Stimulated activated CD4-positive, alpha-beta T cell treated with anti-CD3 and anti-CD28 coated beads, Interleukin-2, amount 100 ng/mL, for 24 hours (primary cell): ENCODE measurements at places on chromosomes 3 and 15.

GRCh38 chr3:169699536-169700050 is 36.1 kb upstream of the MECOM start:
- DNase-seq, result no peak

- DNase-seq, result no peak
Measured at GRCh38 chr15:86316726-86317383, 237.2 kb downstream of the AGBL1 start.

- no peak for DNase-seq
Measured at GRCh38 chr15:99717161-99718009, 15.9 kb downstream of the LYSMD4 start.

GRCh38 chr15:81002009-81002330 is 1.2 kb downstream of the TLNRD1 start:
- no peak for DNase-seq

- no peak for DNase-seq
Measured at GRCh38 chr15:77717333-77717990, 84.8 kb upstream of the LINGO1 start.

DNA sequence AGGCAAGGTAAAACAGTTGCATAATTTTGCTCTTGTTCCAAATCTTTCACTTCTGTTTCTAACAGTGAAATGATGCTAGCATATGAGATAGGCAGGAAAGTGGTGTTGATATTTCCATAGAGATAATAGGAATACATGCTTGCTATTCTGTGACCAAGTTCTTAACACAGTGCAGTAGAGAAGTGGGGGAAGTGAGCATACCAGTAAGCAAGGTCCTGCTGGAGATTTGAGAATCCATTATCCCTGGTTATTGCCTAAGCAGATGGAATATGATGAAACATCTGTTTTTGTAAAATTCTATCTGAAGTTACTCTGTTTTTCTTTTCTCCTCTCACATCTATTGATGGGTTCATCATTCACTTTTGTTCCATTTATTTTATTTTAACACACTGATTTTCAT is 28.7 kb downstream of the USP8 start:
- DNase-seq, result no peak

GRCh38 chr15:100686725-100687473 is 84.5 kb downstream of the ASB7 start:
- DNase-seq, result no peak

GRCh38 chr3:152362086-152362485 is 93.4 kb downstream of the MBNL1 start:
- no peak for DNase-seq

DNA sequence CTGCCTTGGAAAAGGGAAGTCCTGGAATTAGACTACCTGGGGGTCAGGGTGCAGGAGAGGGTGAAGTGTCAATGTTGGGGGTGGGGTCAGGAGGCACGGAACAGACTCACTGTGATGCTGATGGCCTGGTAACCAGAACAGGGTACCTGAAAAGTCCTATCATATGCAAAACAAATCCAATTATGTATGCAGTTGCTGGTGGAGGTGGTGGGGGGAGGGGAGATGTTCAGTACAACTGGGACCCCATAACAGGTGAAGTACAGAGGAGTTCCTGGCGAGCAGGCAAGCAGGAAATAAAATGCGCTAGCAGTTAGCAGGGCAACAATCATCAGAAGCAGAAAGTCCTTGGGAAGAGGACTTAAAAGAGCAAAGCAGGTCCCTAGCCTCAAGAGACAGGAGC is 4.2 kb upstream of the KATNBL1 start:
- no peak for DNase-seq

- DNase-seq, result no peak
Measured at GRCh38 chr15:49876401-49877038, 242.5 kb downstream of the ATP8B4 start.

DNA sequence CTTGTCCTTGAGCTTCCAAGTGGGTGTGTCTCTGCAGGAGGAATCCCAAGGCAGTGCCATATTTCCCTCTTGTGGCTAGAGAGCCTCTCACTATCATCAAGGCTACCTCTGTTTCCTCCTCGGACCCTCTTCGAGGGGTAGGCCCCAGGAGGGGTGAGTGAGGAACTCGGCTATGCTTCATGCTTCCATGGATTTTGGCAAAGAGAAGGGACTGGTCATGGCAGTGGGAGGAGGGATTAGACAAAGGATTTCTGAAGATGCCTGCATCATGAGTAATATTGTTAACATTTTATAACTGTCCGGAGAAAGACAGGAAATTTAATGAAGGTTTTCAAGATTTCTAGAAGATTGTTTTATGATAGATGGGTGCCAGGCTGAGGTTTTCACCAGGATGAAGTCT is 241.5 kb downstream of the CLSTN2 start:
- no peak for DNase-seq

- DNase-seq, result no peak
Measured at GRCh38 chr3:138135146-138135832, 3.1 kb upstream of the A4GNT start.

DNA sequence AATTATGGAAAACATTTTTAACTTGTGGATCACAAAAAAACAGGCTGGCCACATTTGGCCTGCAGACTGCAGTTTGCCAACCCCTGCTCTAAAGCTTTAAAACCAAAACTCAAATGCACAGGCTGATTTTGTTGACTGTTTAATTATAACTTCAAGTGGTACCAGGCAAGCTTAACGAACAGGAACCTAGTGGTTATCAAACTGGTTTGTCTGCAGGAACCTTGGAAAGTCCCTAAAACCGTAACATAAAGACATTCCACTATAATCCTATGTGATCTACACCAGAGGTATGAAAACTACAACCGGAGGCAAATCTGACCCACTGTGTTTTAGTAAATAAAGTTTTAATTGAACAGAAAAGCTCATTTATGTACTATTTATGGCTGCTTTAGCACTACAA is 52.4 kb downstream of the TBL1XR1 start:
- no peak for DNase-seq

GRCh38 chr3:32292085-32292796 is 53.8 kb downstream of the CMTM8 start:
- no peak for DNase-seq

DNA sequence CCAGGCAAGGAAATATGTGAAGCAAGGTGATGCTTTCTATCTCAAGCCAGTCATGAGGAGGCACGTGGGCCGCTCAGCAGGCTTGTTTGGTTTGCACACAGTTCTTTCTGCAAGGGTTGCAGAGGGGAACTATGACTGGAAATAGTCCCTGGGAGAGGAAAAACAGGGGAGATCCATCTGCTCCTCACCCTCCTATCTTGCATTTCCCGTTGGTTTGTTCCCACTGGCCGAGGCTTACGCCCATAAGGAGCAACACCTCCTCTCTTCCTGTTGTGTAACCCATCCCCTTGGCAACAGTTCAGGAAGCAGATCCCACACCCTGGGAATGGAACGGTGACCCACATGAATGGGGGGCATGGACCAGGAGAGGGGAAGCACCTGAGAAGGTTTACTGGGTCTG is 72.1 kb upstream of the MAGI1 start:
- no peak for DNase-seq

DNA sequence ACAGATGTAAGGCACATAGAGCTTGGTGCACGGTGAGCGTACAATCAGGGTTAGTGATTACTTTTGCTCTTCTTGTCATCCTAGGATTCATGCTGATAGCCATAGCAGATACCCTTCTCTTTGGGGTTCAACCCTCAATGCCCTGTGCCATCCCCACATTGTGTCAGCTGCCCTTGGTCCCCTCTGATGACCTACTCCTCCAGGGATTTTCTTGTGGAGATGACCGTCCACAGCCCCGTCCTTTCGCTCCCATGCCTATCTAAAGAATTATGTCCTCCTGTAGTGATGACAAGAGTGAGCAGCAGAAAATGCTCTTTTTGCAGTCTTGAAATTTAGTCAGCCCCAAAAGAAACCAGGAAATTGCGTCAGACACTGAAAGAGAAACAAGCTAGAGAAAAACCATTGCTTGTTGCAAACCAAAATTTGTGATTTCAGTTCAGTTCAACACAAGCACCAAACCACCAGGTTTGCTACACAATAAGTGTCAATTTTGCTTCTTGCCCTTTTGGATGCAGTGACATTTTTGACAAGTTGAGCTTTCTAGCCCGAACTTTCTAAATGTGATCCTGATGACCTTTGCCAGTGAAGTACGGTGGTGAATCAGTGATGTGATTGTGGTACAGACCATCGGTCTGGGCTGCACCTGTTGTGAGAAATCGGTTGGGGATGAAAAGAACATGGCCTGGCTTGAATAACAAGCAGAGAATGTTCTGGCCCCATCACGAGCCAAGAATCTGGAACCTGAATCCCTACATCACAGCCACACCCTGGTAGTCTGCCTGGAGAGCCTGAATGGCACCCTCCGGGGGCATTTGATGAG is 41.3 kb downstream of the CMTM7 start:
- no peak for DNase-seq

- DNase-seq, result no peak
Measured at GRCh38 chr3:99176169-99176964, 274.9 kb upstream of the DCBLD2 start.

- DNase-seq, result no peak
Measured at GRCh38 chr3:59424268-59425010, 374.6 kb upstream of the CFAP20DC start.

- DNase-seq, result no peak
Measured at GRCh38 chr3:11536132-11536935, 107.4 kb downstream of the VGLL4 start.

GRCh38 chr15:41429003-41429890 is 12.4 kb downstream of the RTF1 start:
- DNase-seq, result no peak

GRCh38 chr3:62098646-62099365 is 274.5 kb downstream of the FEZF2 start:
- no peak for DNase-seq

DNA sequence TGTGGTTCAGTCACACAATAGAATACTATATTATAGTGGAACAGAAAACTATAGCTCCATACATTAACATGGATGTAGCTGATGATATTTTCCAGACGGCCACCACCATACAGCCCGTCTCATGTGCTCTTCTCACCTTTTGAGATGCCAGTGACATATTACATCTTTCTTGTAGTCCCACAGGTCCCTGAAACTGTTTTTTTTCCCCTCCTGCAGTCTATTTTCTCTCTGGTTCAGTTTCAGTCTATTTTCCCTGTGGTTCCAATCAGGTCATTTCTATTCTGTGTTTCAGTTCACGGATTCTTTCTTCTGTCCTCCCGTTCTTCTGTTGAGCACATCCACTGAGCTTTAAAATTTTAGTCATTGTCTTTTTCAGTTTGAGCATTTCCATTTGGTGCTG is 72.2 kb downstream of the PPCDC start:
- DNase-seq, result no peak
